ENCODE measurements at places on chromosomes 16 and 17.

DNA sequence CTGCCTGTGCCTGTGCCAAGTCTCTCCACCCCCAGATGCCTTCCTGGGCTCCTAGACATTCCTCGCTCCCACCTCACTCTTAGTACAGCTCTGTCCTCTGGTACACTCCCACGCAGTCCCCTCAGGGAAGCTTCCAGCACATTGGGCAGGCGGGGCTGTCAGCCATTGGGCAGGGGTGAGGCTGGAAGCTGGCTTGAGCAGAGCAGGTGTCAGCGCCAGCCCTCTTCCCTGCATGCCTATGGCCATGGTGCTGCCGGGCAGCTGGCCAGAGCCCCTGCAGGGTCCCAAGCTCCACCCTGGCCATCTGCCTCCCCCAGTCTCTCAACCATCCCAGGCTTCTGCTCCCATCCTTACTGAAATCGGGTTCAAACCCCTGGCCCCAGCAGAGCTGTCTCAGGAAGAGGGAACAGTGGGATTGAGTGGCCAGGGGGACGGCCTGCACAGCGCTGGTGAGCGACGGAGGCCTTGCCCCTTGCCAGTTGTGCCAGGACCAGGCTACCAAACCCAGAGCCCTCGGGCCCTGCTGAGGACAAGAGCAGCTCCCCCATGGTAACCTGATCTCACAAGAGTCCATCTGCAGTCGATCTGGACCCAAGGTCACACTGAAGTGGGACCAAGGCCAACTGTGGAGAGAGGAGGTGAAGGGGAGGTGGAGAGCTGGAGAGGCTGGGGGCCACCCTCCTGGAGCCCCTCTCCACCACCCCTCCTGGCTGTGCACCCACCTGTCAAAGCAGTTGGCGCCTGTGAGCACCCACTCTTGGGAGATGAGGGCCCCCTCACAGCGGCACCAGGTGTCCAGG lies 2.4 kb upstream of the B9D1 start:
- DNase-seq, result no peak

DNA sequence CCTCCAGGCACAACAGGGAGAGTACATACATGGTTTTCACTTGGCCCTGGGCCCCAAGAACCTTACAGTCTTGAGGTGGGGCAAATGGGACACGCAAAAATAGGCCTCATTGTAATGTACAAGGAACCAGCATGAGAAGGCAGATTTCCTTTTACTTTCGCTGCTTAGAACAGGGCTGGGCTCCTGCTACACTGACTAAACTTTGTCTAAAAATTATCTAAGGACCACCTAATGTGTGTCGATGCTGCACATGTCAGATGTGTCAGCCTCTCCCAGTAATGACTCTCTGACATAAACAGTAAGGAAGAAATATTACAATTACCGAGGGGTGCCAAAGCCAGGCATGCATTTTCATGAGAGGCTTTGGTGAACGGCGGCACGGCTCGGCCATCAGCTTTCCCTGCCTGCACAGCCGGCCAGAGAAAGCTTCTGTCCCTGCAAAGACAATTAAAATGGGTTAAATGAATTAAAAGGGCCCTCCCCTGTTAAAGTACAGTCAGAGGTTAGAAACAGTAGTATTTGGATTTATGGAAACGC lies 224.2 kb upstream of the IRX3 start:
- no peak for DNase-seq

- DNase-seq, result peak; percentile 87
Measured at GRCh38 chr17:42659079-42659931, at the start of gene TUBG2. TUBG2 (plus strand) TSS chr17:42659284; CDS start chr17:42659504, 220 bp downstream.

DNA sequence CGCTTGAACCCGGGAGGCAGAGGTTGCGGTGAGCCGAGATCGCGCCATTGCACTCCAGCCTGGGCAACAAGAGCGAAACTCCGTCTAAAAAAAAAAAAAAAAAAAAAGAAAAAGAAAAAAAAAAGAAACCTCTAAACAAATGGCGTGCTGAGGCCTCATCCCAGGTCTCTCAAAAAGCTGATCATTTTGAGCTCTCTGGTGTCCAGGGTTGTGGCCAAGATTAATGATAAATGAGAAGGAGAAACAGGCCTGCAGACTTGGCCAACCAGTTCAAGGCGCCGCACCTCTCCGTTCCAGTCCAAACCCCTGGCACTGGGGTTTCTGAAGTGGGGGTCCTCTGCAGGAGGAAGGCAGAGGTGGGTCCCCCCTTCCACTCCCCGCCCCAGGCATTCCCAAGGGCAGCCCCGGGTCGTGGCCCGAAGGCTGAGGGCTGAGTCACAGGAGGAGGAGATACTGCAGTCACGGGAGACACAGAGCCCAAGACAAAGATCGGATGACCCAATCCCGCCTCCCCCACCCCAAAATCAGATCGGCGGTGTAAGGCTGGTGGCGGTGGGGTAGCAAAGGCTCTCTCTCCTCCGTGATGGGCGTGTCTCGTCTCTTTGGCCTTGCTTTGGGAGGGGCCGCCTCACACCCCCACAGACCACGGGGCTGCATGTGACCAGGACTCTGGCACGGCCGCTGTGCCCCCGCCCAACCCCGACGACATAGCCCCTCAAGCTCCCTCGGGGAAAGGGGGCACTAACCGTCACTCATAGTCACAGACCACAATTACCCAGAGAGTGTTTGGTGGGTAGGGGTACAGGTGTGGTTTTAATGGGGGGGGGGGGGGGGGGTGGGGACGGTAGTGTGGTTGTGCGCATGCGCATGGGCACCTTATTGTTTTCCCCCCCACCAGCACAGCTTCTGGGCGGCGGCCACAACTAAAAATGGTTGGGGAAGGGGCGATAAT lies 1.1 kb downstream of the VAT1 start:
- no peak for DNase-seq

GRCh38 chr16:71344315-71344905 lies 14.1 kb upstream of the CALB2 start:
- no peak for DNase-seq

- DNase-seq, result no peak
Measured at GRCh38 chr16:21727344-21727743, 63.6 kb downstream of the OTOA start.

GRCh38 chr17:55527540-55528118 lies 16.4 kb upstream of the SMIM36 start:
- DNase-seq, result peak; percentile 7

DNA sequence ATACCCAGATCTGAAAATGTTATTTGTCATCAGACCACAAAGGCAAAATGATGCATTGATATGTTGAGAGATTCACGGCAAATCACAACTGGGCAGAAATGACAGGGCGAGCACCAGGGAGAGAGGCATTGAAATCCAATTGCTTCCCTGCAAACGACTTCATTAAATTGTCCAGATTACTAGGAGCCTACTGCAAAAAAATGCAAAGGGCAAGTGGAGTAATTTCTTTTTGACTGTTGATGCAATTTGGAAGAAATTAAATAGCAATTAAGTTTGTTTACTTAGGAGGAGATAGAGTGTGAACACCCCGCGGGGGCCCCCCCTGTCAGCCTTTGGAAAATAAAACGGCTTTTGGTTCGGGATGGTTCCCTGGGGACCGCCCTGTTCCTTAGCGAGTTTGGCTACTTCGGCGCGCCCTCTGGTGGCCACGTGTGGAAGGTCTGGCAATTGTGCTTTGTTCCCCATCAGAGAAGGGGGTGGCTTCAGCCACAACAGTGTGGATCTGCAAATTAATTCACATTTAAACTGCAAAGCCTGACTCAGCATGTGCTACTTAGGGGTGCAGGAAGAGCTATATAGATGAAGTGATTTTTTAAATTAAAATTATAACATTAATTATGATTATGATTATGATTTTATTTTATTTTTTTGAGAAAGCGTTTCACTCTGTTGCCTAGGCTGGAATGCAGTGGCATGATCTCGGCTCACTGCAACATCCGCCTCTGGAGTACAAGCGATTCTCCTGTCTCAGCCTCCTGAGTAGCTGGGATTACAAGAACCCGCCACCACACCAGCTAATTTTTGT lies 14.5 kb upstream of the TMC7 start:
- peak; percentile 85 for DNase-seq

DNA sequence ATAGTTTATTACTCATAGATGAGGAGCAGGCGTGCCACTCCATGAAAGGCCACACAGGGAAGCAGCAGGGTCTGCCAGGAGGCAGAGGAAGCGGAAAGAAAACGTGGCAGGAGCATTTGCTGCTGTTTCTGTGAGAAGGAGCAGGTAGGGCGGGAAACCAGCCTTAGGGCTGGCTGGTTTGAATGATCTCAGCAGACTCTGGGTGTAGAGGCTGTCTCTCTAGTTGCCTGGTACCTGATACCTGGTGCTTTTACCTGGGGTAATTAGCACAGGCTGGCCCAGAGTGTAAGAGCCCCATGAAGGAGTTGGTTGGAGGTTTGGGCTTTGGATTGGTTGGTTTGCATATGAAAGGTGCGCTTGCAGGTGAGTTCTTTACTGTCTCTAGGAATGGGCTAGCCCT lies 205.0 kb upstream of the CACNG3 start:
- no peak for DNase-seq

DNA sequence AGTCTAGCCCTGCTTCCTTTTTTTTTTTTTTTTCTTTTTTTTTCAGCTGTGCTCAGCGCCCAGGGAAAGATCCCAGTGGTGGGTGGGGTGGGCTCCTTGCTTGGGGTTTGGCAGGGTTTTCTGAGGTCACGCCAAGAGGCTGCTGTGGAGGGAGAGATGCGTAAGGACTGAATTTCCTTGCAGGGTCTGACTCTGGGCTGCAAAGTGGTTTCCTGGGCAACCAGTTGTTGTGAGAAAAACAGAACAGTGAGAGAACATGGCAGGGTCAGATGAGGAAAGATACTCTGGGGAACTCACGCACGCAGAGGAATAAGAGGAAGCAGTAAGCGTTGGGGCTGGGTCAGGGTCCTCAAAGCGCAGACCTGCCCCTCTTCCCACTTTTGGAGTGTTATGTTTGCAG lies 119.5 kb downstream of the IRF8 start:
- peak; percentile 27 for DNase-seq

- peak; percentile 62 for DNase-seq
Measured at GRCh38 chr17:82449883-82450356, 632 bp downstream of the CYBC1 start.

GRCh38 chr16:83350481-83350880 lies 457.3 kb upstream of the HSBP1 start:
- DNase-seq, result no peak

DNA sequence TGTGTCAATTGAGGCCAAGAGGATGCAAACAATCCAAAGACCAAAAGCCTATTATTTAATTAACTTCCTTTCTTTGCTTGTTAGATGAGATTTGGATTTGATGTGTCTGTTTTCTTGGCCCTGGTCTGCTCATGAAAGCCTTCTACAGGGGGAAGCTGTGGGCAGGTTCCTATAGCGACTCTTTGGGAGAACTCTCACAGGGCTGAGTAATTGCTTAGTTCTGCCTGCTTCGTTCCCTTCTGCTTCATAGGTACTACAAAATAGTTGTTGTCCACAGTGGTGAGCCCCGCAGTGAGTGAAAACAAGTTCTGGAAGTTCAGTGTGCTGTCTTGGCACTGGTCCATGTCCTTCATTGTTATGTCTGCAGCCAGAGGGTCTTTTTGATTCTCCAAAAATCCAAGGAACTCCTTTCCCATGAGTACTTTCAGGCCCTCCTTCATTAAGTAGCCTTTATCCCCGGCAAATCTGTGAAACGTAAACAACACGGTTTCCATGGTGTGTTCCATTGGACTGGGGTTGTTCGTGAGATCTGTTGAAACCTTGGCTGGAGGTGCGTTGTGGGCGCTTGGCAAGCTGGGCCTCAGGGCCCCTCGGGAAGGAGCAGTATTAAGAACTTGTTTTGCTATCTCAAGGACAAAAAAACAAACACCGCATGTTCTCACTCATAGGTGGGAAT lies 30.0 kb upstream of the ANKRD40CL start:
- no peak for DNase-seq

GRCh38 chr17:57599271-57600045 lies 145.6 kb downstream of the CCDC182 start:
- DNase-seq, result peak; percentile 38

DNA sequence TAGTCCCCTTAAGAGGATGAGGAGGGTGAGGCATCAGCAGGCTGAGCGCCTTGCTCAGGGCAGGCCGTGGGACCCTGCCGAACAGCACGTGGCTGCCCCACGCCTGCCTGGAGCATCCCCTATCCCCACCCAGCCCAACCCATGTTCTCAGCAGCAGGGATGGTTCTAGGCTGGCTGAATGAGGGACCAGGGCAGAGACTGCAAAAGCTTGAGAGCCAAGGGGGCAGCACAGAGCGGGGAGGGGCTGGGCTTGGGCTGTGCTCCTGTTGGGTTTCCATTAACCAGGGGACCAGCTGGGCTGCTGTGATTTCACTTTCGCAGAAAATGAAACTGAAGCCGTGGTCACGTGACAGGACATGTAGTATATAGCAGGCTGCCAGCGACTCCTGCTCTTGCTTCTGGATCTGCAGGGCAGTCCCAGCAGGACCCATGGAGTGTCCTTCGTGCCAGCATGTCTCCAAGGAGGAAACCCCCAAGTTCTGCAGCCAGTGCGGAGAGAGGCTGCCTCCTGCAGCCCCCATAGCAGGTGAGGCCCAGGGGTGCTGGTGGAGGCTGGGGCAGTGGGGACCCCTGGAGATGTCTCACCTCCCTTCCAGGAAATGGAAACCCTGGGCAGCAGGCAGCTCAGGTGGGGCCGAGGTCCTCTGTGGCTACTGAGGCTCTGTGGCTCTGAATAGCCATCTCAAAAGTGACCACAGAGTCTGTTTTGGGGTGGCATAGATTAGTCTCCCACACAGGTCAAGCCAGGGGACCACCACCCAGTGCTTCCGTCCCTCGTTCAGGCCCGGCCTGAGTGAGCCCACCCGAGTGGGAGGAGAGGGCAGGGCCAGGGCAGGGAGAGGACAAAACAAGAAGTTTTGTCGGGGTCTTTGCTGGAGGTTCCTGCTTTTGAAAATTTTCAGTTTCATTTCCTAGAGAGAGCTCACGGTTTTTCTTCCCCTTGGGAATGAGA lies 2.9 kb downstream of the RNF213 start:
- DNase-seq, result peak; percentile 88

GRCh38 chr16:6977291-6977690 lies 355.4 kb upstream of the RBFOX1 start:
- DNase-seq, result no peak

Data from stimulated activated naive CD8-positive, alpha-beta T cell treated with anti-CD3 and anti-CD28 coated beads, Interleukin-15, Interleukin-2, amounts not matched to agents 100 U/mL and 50 U/mL, for 24 hours (primary cell).